ENCODE measurements at places on chromosomes 6 and 20.
A peak's percentile ranks its signal among the peaks of the same experiment; 100 is the strongest.

DNA sequence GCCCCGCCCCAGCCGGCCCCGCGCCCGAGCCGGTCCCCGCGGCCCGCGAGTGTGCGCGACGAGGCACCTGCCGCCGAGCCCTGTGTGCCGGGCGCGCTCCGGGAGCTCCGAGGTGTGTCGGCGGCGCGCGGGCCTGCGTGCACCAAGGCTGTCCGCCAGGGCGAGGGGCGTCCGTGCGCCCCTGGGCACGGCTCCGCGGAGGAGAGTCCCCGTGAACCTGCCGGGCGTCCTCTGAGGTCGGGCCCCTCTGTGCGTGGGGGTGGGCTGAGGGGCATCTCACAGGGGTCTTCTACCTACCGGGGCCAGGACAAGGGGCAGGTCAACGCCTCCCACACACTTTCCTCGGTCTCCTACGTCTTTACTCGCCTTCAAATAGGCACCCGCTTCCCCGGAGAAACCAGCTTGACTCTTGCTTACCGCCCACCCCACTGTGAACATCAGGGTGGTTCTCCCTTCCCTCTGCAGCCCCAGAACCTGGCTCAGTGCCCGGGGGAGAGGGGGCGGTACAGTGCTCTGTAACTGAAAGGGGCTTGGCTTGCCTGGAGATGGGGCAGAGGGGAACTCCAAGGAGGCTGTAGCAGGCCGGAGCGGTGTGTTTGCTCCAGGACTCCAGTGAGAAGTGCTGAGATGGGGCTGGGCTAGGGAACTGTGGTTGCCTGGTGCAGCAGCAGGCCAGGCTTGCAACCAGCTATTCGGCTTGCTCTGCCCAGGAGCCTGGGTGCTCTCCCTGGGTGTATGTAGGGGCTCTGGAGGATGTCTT, at the start of gene SAMD10:
SAMD10 (minus strand) TSS at position 86 of the 760 bp plus-strand sequence. CDS start 175 bp downstream, outside the sequence.
- peak; percentile 82 for DNase-seq

- no peak for DNase-seq
Measured at GRCh38 chr6:130337534-130337933, 28.3 kb upstream of the TMEM200A start.

DNA sequence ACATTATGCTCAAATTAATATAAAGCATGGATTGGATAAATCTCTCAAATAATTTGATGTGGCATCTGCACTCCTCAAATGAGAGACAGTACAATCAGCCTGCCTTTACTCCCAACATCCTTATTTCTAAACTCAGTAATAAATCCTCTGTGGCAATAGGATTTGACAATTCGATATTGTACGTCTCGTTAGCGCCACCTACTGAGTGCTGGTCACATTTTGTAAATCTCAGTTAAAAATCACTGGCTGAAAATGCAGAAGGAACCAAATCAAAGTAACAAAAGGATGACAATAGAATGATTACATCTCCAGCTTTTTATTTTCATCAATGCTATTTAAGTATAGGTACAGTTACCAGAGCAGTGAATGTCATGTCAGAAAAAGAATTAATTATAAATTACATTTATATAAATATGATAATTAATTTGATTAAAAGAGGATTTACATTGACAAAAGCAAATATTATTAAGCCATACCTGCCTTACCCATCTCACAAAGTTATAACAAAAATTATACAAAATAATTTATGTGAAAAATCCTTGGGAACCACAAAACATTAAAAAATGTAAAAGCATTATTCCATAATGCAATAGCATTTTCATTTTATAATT, 20.2 kb upstream of the GJE1 start:
- peak; percentile 94 for DNase-seq

DNA sequence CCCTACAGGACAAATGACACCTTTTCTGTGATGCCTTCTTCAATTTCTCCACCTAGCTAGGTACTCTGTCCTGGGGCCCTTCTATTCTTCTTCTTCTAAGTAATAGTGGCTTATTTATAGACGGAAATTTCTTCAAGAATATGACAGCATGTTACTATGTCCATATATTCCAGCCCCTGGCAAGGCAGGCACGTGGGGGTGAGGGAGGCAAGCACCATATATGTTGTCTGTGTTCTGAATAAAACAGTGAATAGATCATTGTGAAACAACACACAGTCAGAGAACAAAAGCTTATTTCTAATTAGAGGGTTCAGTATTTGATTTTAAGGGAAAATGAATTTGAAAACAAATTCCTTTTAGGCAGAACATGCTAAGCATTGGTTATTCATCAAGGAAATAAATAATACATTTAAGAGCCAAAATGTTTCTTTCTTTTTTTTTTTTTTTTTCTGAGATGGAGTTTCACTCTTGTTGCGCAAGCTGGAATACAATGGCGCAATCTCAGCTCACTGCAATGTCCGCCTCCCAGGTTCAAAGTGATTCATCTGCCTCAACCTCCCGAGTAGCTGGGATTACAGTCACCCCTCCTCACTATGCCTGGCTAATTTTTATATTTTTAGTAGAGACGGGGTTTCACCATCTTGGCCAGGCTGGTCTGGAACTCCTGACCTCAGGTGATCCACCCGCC, 6.2 kb downstream of the HEBP2 start:
- DNase-seq: no peak

DNA sequence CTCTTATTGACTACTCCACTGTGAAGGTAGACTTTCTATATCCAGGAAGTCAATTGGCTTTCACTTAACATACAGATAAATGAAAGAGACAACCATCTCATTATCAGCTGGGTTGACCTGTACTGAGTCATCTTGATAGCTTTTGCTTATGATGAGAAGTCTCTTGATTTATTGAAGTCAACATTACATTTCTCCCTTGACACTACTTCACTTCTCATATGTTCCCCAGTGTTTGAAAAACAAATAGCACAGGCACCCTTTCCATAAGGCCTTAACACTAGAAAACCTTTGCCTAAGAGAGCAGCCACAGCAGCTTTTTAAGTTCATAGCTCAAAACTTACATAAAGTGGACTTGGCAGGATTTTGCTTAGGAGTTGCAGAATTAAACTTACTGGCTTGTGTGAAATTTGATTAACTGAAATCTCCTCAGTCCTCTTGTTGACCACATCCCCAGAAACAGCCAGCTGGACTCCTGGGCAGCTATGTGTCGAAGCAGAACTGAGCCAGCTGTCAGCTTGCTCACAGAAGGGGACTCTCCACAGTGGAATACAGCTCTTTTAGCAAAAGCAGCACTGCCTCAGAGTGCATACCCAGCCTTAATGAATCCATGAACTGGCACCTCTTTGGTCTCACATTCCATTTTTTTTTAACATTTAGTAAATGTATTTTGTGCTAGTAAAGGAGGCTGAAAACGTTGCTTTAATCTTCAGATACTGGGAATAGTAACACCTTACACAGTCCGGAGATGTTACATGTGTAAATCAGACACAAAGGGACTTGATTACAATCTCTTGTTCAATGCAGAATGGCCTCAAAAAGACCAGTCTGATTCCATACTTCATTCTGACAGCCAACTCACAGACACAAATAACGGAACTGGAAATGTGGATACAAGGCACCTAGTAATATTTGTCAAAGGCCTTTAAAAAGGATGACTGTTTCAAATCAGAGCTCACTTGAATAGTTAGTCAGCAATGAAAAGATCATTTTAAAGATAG, 1532.7 kb downstream of the HACE1 start:
- peak; percentile 73 for DNase-seq

GRCh38 chr6:101392586-101393230, 800 bp upstream of the GRIK2 start:
- no peak for DNase-seq

GRCh38 chr20:63873477-63873971, 8.5 kb downstream of the TPD52L2 start:
- no peak for DNase-seq

GRCh38 chr20:41178904-41179432, 41.6 kb downstream of the PLCG1 start:
- DNase-seq: peak; percentile 49

GRCh38 chr6:21489826-21490225, 103.7 kb upstream of the SOX4 start:
- DNase-seq: peak; percentile 85

- DNase-seq: no peak
Measured at GRCh38 chr20:50163570-50164317, 10.2 kb upstream of the PEDS1 start.

DNA sequence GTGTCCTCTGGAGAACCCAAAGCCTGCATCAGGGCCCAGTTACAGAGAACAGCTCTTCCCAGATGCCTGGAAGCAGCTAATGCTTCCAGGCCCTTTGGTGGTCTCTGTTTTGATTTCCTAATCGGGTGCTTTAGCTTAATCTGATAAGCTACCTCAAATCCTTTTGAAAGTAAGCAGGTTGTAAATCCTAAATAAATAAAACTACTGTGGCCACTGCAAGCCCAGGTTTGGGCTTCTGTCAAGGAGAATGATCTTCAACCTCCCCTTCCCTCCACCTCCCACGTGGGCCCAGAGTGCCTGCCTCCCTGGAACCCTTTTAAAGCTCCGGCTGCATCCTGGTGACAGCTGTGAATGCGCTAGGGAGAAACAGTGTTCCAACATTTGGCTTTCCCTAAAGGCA, 25.2 kb upstream of the FYN start:
- no peak for DNase-seq

DNA sequence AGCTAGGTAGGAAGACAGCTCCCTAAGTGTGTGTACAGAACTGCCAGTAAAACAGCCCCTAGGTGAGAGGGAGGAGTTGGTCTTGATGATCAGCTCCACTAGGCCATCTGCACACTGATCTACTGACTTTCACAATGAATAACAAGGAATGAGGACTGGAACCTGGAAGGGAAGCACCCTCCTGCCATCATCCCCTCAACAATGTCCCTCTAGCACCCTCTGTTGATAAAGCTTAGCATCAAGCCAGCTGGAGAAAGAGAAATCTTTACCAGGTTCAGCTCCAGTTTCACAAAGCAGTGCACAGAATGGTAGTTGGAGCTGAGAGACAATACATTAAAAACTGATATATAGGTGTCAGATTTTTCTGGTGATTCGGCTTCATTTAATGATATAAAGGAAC, 57.2 kb upstream of the IRAK1BP1 start:
- peak; percentile 54 for DNase-seq

DNA sequence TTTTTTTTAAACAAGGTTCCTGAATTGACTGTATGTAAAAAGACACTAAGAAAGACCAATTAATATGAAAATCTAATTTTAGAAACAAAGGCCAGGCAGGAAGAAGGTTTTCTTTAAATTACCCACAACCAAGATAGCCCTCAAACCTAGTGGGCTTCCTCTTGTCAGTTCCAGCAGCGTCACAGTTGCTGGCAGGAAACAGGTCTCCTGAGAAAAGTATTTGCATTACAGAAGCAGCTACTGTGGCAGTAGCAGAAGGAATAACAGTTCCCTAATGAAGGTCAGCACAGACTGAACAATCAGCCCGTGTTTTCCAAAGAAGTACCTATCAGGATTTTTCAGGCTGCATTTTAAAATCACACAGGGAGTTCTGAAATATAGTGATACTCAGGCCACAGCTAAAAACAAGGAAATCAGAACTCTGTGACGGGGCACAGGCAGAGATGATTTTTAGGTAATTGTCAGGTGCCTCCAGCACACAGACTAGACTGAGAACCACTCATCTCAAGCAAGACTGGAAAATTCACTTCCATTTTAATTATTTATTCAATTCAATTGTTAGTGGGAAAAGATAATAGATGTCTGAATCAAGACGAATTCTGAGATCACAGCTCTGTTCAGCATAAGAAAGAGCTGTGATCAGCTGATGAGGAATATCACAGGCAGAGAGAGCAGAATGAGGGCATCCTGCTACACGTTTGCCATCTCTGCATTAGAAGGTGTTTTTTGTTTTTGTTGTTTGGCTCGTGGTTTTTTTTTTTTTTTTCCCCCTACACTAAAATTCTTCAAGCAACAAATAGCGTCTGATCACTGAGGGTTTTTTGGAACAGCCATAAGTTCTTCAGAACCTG, 230.5 kb upstream of the KHDRBS2 start:
- DNase-seq: peak; percentile 66

GRCh38 chr6:53944543-53944942, 149.7 kb downstream of the LRRC1 start:
- DNase-seq: no peak

GRCh38 chr6:39906318-39906761, 27.9 kb downstream of the MOCS1 start:
- no peak for DNase-seq

- DNase-seq: no peak
Measured at GRCh38 chr6:112482373-112482772, 135.2 kb downstream of the RFPL4B start.

GRCh38 chr6:156557251-156557910, 219.8 kb upstream of the ARID1B start:
- DNase-seq: peak; percentile 23

GRCh38 chr6:84651583-84651982, 112.8 kb downstream of the TBX18 start:
- DNase-seq: no peak

DNA sequence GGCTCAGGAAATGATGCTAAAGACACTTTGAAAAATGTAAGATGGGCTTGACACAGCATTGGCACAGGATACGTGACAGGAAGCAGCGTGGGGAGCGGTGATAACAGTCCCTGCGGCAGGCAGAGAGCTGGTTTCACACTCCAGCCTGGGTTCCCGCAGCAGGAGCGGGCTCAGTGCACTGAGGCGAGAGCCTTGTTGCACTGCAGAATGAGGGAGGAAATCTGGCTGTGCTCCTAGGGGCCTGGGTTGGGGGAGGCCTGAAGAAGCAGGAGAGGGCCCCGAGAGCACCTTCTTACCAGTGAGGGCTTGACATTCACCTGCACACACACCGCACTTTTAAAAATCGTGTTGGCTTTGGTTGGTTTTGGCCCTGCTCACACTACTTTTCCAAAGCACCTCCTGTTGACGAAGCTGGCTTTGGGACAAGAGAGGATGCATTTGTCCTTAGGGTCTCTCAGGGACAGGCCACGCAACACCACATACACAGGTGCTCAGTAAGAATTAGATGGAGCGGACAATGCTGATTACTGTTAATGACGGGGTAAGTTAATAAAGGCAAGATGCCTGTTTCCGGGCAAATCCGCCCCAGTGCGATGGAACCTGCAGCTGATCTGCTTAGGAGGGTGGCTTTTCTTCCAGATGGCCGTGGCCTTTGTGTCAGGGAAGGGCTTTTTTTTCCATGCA, 49.4 kb upstream of the ARMC2 start:
- DNase-seq: no peak

GRCh38 chr20:62737271-62737811, 28.7 kb downstream of the NTSR1 start:
- no peak for DNase-seq

- DNase-seq: no peak
Measured at GRCh38 chr6:13667655-13668054, 44.0 kb downstream of the RANBP9 start.

GRCh38 chr6:140548366-140548765, 1173.9 kb upstream of the CITED2 start:
- DNase-seq: no peak

GRCh38 chr6:63600136-63600535, 27.9 kb downstream of the LOC128125822 start:
- DNase-seq: no peak
